ENCODE measurements at places on chromosomes 12 and 14.

- no peak for DNase-seq
Observed at GRCh38 chr12:93603762-93604161, 31.3 kb downstream of the SOCS2 start.

- DNase-seq = no peak
Observed at GRCh38 chr14:95507174-95507573, 9.3 kb downstream of the SYNE3 start.

DNA sequence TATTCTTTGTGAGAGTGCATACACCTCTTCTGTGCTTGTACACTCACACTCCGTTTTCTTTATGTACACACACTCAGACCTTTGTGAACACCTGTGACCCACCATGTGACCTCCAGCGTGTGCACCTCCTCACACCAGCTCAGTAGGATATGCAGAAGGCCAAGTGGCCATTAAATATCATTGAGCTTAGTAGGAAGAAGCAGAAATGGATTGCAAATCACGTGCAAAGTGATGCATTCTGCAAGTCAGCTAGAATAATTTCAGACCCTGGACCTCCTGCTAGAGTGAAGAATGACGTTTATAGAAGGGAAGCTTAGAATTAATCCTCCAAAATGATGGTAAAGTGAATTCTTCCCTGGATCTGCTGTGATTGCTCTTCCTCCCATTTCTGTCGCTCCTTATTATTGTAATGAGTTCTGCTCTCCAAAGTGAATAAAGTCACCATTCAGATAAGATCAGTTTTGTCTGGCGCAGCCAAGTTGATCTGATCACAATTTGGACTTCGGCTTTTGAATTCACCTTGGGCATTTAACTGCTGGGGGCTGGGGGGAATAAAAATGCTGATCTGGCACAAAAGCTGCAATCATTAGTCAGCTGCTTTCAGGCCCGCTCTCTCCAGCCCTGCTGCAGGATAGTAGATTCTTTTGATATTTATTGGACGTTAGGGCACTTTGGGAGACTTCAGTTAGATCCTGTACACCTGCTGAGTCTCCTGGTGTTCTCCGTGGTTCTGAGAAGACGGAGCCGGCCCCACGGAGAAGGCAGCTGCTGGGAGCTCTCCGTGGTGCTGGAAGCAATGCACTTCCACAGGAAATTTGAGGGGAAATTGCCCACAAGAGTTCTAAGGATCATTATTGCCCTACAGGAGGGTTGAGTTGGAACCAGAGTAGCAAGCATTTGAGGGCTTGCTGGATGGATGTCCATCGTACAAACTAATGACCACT, 12.4 kb upstream of the NRXN3 start:
- peak; percentile 7 for DNase-seq

GRCh38 chr14:103045371-103045869, 11.9 kb downstream of the CDC42BPB start:
- DNase-seq = no peak

DNA sequence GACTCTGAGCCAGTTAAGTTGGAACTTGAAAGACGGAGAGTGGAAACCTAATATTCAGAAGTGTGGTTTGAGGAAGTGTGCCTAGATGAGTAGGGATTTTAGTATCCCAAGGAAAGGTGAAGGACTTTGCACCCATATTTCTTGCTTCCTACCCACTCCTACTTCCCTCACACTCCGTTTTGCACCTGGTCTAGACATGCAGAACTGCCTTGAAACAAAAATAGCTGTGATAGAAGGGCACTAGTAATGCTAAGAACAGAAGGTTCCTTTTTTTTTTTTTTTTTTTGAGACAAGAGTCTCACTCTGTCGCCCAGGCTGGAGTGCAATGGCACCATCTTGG, 732 bp upstream of the ARF3 start:
- no peak for DNase-seq

GRCh38 chr14:76465664-76466063, 89.7 kb downstream of the ESRRB start:
- DNase-seq = no peak

DNA sequence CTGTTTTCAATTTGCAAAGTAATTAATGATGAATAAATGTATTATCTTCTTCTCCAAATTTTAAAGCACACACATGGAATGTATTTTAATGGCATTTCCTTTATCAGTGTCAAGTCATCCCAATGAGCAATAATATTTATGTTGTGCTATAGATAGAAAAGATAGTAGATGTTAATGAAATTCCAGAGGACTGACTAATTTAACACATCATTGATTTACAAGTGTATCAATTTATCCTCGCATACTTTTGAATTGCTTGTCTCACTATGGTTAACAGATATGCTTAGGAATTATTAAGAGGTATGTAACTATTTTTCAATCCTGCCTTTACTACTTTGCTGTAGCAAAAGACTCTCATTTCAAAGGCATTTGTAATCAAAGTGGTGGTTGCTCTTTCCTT, 842.9 kb downstream of the SLC6A15 start:
- DNase-seq = no peak

DNA sequence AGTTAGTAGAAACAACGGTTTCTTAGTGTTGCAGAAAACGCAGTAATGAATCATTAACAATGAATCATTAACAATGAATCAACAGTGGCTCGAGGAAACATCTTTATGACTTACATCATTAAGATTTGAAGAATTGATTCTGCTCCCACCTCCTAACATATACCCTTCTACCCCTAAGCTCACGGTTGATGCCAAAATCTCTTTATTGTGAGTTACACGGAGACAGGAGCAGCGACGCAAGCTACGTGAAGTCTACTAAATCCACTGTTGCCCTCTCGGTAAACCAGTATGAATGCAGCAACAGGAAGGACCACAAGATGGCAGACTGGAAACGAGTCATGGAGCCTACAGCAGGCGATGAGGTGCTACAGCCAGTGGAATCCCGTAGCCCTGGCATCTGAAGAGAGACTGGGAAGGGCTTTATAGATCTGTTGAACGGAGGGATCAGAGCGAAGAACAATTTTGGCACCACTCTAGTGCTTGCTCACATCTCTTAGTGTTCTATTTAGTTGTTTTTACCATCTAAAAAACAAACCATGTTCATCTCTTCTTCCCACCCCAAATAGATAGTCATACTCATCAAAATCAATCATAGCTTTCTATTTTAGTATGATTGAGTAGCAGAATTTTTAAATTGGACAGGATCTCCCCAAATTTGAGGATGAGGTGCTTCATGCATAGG, 332.7 kb downstream of the DUSP6 start:
- no peak for DNase-seq

DNA sequence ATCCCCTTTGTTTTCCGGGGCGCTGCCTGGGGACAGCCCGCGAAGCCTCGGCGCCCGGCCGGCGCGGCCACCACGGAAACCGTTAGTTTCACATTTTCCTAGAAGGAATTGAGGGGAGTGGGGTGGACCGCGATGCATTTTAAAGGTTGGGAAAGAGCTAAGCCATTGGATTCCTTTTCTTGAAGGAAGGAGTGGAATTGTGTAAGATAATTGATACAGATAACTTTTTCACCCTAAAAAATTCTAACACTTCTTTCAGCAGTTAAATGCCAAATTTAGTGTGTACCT, 137.1 kb downstream of the MON2 start:
- DNase-seq = no peak
